ENCODE measurements at places on chromosomes 4 and X.

DNA sequence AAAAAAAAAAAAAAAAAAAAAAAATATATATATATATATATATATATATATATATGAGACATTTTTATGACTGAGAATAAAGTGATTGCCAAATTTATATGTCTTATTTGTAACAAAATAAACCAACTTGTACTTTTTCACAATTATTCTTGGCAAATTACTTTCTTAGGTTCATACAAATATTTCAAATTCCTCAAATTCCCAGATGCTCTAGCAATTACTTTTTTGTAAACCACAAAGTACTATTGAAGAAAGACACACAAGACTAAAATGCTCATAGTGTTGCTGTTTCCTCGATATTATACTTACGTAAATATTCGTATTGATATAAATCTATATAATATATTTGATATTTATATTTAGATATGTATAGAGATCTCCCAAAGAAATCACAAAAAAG is 390.0 kb downstream of the FAT4 start:
- DNase-seq = no peak

GRCh38 chr4:70425306-70425705 is 27.6 kb downstream of the OPRPN start:
- DNase-seq = no peak

DNA sequence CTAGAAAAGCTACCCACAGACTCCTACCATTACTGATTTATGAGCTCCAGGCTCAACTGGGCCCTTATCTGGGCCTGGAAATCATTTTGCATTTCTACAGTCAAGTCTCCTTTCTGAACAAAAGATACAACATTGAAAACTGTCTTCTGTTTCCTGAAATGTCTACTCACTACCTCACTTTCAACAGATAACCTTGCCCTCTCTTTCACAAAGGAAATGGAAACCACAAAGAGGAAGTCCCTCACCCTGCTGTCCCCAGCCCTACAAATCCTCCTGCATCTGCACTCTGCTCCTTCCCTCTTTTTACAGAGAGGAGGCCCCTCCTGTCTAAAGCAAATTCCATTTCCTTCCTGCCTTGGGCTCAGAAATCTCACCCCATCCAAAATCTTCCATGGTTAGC is 24.8 kb upstream of the CYBB start:
- peak; percentile 79 for DNase-seq

DNA sequence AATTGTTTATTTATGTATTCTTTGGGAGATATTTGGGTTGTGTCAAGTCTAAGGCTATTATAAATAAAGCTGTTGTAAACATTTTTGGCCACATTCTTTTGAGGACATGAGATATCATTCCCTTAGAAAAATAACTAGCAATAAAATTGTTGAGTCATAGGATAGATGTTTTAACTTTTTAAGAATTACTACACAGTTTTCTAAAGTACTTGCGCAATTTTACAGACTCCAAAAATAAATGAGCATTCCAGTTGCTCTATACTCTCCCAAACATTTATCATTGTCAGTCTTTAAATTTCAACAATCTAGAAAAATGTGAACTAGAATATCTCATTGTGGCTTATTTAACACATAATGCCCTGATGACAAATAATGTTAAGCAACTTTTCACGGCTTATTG is 189.1 kb upstream of the ADGRL3 start:
- no peak for DNase-seq

GRCh38 chrX:16454926-16455325 is 195.0 kb upstream of the S100G start:
- DNase-seq = no peak

Measured in GM12865 (cell line).